Dermis microvascular lymphatic vessel endothelial cell (primary cell): ENCODE measurements at places on chromosomes 7 and 10. TPM values are rescaled to one million over a fixed set of nuclear protein-coding genes. Genes with fewer than 3 reads are reported as not detected.

DNA sequence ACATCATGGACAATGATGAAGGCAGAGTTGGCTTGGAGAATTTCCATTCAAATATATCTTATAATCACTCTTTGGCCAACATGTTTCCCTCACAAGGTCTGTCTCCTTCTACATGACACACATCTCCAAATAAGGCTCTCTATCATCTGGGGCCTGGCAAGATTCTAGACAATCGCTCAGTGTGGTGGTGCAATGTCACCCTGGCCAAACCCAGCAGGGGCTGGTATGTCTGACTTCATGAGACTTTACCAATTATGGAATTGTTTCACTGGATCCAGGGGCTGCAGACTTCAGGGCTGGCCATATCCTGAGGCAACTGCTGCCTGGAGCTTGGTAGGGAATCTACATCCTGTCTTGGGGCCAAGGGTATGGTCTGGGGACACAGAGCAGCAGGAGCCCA, 319.0 kb downstream of the PLXNA4 start:
- no peak for DNase-seq

GRCh38 chr7:116653646-116654045, 18.4 kb upstream of the MET start:
- DNase-seq = no peak

DNA sequence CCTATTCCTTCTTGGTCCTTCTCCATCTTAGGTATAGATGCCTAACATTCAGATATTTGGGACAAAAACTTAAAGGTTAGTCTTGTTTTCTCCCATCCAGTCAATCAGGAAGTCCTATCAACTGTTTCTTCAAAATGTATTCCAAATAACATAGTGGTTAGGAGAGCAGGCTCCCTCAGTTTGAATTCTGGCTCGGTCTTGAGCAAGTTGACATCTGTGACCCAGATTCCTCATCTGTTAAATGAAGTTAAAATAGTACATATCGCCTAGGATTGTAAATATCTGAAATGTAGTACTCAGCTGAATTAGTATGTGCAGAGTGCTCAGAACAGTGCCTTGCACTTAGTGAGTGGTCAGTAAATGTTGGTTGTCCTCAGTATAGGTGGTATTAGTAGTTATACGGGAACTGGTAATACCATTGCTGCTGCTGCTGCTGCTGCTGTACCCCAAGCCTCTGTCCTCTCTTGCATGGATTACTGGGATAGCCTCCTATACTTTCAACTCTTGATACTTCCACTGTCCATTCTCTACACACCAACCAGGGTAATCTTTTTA, 58.6 kb downstream of the RALA start:
- no peak for DNase-seq

SLC39A12 gene
- under 0.01 TPM in 1 of 2 replicates, not detected in the other for total RNA-seq

SPDYE16 gene
- 0.13 TPM in 1 of 2 replicates, not detected in the other for total RNA-seq

TMEM176A gene
- not detected in 2 replicates for total RNA-seq

GRCh38 chr10:63919575-63920279, 398.5 kb downstream of the REEP3 start:
- no peak for DNase-seq

ADK gene
- total RNA-seq = 8.9 and 19.0 TPM in 2 replicates

PYROXD2 gene
- total RNA-seq = 2.3 and 3.3 TPM in 2 replicates

HOXA6 gene
- 1.9 and 3.2 TPM in 2 replicates for total RNA-seq

AIMP2 gene
- 43.9 and 47.5 TPM in 2 replicates for total RNA-seq

GRCh38 chr10:99779335-99779734, 3.1 kb upstream of the ABCC2 start:
- DNase-seq = peak; percentile 92

GRCh38 chr10:70849582-70850016, 33.9 kb downstream of the SGPL1 start:
- peak; percentile 51 for DNase-seq

INTS15 gene
- total RNA-seq = 8.7 and 13.9 TPM in 2 replicates

DNA sequence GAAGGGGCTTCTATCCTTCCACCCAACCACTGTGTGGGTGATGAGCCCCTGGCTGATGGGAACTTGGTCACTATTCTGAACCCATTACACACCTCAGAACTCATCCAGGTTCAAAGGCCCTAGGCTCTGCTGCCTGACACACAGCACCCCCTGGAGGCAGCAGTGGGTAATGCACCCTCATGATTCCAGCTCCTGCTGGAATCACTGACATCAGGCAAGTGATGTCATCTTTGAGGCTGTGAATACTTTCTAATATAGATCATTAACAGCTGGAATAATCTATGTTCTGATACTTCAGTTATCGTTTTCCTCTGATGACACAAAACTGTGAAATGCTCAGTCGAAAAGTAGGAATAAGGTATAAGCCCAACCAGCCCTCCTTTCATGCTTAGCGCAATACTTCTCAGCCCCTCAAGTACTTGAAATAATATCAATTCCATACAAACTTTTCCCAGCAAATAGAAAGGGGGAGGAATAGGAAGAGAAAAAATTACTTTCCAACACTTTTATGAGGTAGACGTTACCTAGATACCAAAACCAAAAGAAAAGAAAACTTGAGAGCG, 7.5 kb upstream of the RBP3 start:
- peak; percentile 43 for DNase-seq

GRCh38 chr7:148400101-148400500, 190.5 kb upstream of the C7orf33 start:
- no peak for DNase-seq

MMRN2 gene
- total RNA-seq = 82.2 and 108 TPM in 2 replicates

ITIH2 gene
- total RNA-seq = not detected in 2 replicates

DMTF1 gene
- total RNA-seq = 27.6 and 38.9 TPM in 2 replicates

DNA sequence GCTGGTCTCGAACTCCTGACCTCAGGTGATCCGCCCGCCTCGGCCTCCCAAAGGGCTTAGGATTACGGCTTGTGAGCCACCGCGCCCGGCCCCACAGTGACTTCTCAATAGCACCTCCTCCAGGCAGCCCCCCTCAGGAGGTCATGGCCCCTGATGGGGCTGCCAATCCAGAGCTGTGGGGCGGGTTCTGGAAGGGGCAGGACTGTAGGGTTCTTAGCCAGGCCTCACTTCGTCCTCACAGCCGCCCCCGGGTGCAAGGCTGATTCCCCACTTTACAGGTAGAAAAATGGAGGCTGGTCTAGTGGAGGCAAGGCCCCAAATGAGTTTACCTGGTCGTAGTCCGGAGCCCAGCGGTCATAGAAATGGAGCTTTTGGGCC, 638 bp downstream of the METTL27 start:
- no peak for DNase-seq
